ENCODE measurements at places on chromosomes 4 and X.

DNA sequence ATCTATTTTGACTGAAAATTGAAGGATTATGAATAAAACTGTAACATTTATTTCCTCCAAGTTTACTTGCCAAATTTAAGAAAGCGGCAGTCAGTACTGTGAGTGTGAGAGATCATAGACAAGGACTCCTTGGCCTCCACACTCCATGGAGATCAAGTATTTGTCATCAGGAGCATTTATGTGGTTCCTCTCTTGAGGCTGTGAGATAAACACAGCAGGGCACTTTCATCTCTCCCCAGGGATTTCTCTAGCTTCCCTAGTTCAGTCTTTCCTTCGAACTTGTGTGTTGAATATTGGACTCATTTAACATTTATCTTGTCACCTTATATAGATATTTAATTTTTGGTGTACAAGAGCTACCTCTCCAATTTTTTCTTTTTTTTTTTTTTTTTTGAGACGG lies 40.8 kb downstream of the PDE5A start:
- no peak for DNase-seq

DNA sequence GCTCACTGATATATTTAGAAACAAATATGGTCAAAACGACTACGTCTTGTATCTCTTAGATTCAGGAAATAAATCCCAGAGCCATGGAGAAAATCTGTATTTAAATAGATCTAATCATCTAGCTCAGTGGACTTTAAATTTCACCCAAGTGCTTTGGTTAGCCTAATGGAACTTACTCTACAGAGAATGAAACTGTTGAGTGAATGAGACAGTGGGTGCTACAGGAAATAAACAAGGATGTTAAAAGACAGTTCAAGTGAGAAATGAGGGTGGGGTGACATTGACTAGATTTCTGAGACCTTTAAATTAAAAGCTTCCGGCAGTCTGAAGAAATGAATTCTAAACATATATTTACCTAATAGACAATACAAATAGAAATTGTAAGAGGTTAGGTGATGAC lies 2197.0 kb downstream of the ARAP2 start:
- DNase-seq: no peak

DNA sequence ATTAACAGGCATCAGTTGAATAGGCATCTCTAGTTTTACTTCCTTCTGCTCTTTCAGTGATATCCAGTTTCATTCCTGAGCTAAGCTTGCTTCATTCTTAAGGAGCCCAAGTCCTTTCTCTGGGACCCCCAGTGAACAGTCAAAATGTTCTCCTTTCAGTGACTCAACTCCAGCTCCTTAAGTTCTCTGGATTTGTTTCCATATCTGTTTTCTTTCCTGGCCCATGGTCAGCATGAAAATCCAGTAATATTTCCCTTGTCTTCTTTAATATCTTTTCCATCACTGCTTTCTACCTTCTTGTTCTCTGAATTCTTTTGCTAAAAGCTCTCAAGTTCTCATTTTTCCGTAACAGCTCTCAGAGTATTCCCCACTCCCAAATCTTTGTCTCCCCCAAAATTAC lies 25.5 kb downstream of the ADGRL3 start:
- no peak for DNase-seq

GRCh38 chr4:101232074-101232776 lies 115.1 kb downstream of the PPP3CA start:
- DNase-seq: no peak

GRCh38 chr4:146379744-146380143 lies 142.0 kb downstream of the SLC10A7 start:
- DNase-seq: no peak

DNA sequence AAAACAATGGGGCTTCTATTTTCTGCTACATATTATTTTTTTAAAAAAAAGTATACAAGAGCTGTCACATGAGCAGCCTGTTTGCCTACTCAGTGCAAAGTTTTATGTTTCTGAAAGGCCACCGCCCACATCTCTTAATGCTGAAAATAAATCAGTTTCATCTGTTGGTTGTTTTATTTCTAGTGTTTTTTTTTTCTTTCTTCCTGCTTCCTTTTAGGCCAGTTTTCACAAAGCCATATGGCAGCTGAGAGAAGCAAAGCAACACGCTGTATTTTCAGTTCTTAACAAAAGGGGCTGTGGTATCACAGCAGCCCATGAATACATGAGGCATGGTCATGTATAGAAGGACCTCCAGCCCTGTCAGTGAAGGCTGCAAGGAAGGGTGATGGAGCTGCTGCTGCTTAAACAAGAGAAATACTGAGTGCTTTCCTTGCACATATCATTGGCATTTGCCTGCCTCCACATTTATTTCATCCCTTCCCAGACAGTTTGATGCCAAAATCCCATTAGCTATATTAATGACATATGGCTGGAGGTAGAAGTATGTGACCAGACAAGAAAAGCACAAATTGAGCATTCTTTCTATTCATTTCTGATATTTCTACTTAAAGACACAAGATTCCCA lies 172.5 kb downstream of the PCDH18 start:
- DNase-seq: no peak

GRCh38 chr4:172631832-172632231 lies 536.8 kb upstream of the GALNT7 start:
- no peak for DNase-seq

GRCh38 chrX:70346418-70347070 lies 56.6 kb downstream of the KIF4A start:
- no peak for DNase-seq

DNA sequence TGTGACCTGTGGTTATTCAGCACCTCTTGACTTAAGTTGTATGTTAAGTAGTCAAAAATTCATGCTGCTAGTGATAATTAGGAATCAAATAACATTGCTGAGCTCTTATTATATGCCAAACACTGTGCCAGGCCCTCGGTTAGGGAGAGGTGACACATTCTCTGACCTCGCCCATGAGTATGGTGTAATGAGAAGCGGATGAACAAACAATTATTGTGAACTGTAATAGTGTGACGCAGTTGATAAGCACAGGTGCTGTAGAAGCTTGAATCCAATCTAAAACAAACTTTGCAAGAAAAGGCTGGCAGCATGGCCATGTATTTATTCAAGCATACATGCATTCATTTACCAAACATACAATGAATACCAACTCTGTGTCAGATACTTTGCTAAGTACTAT lies 303.5 kb upstream of the HS3ST1 start:
- no peak for DNase-seq

DNA sequence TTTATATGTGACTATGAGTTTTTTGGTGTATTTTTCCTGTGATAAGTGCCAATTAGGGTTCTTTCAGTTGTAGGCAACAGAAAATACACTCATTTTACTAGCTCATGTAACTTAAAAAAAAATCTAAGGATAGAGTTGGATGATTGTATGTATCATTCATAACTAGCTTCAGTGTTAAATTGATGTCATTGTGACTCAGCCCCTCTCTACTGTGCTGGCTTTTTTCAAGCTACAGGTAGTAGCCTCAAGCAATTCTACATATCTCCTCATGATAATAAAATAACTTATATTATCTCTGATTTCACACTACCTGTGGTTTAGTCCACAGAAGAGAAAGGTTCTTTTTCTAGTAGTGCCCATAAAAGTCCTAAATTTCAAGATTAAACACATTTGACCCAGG lies 11.9 kb downstream of the WDR17 start:
- DNase-seq: no peak

GRCh38 chr4:10582059-10582686 lies 102.4 kb downstream of the CLNK start:
- DNase-seq: peak; percentile 57

DNA sequence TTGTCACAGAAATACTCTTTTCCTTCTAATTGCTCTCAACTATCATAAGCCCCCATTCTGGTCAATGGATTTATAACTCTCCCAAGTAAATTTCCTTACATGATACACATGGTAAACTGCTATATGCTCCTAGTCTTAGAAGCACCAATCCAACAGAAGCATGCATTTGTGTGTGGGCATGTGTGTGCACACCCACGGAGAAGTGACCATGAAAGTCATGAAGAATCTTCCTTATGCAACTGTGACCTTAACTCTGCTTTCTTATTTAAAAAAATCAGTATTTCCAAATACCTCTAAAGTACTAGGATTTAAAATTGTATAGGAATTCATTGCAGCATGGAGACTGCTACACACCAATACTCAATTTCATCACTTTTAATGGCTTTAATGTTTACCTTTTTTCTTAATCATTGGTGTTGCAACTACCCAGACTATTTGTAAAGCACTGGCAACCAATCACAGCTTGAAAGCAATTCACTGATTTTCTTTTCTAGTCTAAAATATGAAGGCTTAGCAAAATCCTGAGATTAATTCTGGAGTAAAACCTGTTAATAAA lies 47.6 kb downstream of the MAML3 start:
- DNase-seq: no peak

DNA sequence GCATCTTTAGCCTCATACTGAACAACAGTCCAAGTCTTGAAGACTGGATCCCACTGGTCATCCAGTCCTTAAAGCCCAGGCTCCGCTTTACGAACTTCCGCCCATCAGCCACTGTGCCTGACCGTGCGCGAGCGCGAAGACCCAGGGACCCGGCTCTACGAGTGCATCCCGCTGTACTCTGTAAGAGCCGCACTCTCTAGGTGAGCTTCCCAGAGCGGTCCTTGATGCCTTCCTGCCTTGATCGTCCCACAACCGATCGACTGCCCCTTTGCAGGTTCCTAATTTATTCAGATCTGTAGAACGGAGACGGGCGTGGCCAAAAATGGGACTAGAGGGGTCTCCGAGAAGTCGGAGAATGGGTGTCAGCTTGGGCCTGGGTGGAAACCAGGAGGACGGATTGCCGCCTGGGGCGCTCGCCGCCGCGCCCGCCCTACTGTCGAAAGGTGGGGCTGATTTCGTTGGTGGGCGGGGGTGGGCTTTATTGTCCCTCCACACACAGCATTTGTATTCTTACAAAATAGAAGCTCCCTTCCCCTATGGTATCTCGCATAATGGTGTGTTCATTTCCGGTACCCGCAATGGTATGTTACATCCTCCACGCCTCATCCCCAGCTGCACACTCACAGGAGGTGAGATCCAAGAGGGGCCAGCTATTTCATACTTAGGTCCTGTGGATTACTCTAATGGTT lies 42.3 kb upstream of the FAM156A start:
- DNase-seq: no peak

DNA sequence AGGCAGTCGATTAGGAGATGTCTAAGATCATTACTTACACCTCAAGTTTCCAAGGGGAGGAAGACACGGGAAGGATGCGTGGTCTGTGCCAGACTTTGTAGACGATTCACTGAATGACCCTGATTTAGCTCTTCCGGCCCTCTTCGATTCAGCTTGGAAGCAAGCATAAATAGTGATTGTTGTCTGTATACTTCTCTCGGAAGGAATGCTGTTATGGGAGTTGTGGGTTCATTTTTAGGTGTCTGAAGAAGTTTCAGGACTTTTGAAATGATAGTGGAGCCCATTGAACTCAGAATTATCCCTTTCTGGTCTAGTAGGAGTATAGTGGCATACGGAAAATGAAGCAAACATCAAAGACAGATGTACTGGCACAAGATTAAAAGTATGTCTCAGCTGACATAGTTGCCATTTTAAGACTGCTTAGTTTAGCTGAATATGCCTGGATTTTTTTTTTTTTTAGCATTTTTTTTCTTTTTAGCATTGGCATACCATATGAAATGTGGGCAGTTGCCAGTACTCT lies 1.0 kb upstream of the ANKRD17 start:
- no peak for DNase-seq

GRCh38 chrX:54950730-54951375 lies 30.2 kb downstream of the TRO start:
- DNase-seq: no peak

- no peak for DNase-seq
These were observed 13.3 kb downstream of the OFD1 start for GRCh38 chrX:13747836-13748235.

GRCh38 chr4:61918987-61919386 lies 718.9 kb downstream of the ADGRL3 start:
- no peak for DNase-seq

- no peak for DNase-seq
These were observed 7.6 kb upstream of the OGT start for GRCh38 chrX:71525316-71525715.

GRCh38 chrX:149949743-149950436 lies 11.6 kb upstream of the EOLA2 start:
- DNase-seq: no peak

GRCh38 chrX:123923211-123923610 lies 38.3 kb upstream of the STAG2 start:
- no peak for DNase-seq

DNA sequence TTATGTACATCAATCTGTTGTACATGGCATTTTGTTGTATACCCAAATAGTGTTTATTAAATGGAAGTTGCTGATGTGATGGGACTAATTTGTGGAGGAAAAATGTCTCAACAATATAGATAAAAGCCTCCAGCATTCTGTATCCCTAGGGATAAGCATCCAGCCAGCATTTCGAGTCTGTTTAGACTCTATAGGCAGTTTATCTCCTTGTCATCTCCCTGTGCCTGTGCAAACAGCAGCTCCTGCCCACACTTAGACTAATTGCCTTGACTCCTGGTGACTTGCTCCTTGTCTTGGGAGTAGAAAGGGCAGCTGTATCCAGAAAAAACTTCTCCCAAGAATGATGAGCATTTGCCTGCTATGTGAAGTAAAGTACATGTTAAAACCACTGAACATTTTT lies 83.8 kb downstream of the DOCK11 start:
- DNase-seq: no peak

- no peak for DNase-seq
These were observed 590 bp upstream of the NAF1 start for GRCh38 chr4:163167333-163167626.

DNA sequence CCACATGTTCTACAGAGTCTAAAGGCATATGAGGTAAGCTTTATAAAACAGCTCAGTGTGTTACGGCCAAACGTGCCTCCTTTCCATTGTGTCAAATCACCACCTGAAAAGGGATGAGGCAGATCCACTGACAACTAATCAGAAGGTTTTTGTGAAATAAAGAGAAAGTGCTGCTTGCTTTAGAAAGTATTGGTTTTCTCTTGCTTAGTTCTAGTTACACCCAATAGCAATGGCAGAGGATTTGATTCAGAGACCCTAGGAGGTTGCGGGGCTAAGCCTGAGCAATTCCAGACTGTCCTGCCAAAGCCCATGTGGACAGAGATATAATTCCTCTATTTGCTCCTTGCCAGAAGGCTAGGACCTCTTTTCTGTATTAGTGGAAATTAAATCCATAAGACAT lies 125.5 kb downstream of the SPRY1 start:
- no peak for DNase-seq

GRCh38 chrX:150203248-150203645 lies 159.9 kb upstream of the MAMLD1 start:
- no peak for DNase-seq

GRCh38 chr4:167238226-167238625 lies 3.9 kb upstream of the SPOCK3 start:
- no peak for DNase-seq
